NCI-H774 (cell line): ENCODE measurements at places on chromosomes 13 and 19.

DNA sequence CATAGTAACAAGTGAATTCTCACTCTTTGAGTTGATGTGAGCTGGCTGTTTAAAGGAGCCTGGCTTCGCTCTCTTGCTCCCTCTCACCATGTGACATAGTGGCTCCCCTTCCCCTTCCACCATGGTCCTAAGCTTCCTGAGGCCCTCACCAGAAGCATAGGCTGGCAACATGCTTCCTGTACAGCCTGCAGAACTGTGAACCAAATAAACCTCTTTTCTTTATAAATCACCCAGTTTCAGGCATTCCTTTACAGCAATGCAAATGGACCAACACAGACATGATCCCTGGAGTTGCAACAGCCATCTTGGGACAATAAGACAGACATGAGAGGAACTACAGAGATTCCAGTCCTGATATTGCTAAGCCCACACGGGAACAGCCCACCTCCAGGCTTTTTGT is 12.6 kb downstream of the TEAD2 start:
- no peak for DNase-seq

GRCh38 chr13:46963904-46964303 is 67.1 kb upstream of the HTR2A start:
- DNase-seq, result no peak

DNA sequence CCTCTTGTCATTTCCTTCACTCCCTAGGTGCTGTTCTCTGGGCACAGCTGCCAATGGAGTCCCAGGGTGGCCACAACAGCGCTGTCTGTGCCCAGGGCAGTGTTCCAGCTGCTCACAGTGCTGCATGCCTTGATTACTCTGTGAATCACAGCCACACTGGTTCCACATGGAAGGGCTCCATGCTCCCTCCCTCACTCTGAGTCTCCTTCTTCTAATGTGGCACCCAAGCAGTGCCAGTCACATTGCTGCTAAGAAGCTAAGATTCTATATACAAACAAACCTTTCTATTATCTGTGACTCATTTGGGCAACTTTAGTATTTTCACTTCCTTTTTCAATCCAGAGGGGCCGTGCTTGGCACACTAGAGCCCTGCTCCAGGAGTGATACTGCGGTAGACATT is 248.7 kb downstream of the TDRD3 start:
- DNase-seq, result no peak

GRCh38 chr19:51712461-51713081 is 11.2 kb downstream of the HAS1 start:
- DNase-seq, result peak; percentile 21

DNA sequence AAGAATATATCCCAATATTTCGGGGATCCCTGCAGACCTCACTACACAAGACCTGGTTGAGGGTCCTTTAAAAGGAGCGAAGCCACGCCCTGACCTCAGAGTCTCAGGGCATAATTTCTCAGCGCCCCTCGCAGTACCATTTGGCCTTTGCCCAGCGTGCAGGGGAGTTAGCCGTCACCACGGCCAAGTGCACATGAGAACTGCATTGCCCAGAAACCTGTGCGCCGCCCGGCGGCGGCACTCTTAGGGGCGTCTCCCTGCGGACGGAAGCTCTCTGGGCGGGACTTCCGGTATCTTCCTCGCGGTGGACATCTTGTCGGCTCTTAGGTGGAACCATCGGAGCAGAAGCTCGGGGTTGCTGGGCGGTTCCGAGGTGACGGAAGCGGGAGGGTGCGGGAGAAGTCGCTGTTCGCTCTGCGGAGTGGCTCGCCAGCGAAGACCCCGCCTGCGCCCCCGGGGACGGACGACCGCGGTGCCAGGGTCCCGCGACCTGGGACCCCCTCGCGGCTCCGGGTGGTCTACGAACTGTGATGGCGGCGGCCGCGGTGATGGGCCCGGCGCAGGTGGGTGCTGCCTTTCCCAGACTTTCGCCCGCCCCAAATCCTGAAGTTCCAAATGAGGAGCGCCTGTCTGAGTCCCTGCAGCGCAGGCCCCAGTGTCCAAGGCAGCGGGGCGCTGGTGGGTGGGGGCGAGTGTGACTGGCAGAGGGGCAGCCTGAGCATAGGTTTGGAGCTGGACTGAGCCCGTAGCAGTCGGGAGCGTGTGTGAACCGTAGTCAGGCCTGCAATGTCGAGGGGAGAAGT is at the start of gene ZNF134:
Gene ZNF134 (plus strand): TSS at position 302 of the 803 bp plus-strand sequence. CDS start 5,227 bp downstream, outside the sequence.
- peak; percentile 89 for DNase-seq

DNA sequence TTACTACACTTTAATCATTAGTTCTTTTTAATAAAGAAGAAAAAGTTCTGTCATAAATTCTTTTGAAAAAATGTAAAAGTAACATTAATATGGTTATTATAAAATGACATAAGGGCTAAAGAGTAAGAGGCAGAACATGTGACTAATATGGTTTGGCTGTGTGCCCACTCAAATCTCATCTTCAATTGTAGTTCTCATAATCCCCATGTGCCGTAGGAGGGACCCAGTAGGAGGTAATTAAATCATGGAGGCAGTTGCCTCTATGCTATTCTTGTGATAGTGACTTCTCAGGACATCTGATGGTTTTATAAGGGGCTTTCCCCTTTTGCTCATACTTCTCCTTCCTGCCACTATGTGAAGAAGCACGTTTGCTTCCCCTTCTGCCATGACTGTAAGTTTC is 104.5 kb downstream of the UGGT2 start:
- DNase-seq, result no peak

- no peak for DNase-seq
Observed at GRCh38 chr13:63297163-63297562, 1881.5 kb upstream of the PCDH20 start.

DNA sequence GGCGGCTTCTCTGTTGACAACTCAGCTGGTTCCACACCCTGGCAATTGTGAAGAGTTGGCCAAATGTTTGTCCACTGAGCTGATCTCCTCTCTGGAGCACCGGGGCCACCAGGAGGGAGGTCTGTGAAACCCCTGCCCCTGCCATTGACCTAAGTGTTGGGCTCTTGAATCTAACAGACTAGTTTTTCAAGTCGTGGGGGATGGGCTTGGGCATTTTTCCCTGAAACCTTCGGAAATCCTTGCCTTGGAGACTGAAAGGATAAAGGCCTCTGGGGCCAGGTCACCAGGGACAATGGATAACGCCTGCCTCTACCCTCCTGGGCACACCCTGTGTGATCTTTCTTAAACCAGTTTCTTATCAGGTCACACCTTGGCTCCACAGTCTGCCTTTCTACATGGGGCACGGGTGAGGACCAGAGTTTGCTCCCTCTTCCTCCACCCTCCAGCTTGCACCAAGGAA is 881 bp downstream of the GEMIN7 start:
- no peak for DNase-seq

- DNase-seq, result no peak
Observed at GRCh38 chr19:5020368-5020767, 51.5 kb downstream of the KDM4B start.

DNA sequence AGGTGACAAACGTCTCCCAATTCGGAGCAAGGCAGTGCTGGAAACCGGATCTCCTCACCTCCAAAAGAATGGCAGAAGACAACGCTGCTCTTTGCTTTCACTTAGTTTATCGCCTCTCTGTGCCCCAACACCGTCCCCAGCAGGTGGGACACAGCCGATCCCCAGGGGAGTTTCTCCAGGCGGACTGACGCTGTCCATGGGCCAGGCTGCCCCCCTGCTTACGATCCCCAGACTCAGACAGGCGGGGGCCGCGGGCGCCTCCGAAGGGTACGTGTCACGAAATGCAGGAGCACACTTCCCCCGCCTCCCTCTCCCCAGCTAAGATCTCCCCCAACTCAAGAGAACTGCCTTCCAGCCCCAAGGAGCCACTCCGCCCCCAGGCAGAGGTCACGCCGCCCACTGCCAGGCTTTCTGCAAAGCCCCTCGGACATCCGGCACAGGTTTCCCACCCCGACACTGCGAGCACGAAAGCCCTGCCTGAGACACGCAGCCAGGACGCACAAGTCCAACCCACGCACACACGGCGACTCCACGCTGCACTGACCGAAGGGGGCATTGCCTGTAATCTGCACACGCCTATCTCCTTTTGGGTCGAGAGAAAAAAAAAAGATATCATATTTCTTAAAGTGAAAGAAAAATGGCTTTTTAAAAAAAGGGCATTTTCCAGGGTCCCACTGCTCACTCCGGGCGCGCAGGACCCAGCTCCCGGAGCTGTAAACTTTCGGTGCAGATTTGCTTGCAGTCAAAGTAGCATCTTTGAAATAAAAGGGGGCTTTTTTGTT is 2.0 kb downstream of the SPRY2 start:
- DNase-seq, result no peak

DNA sequence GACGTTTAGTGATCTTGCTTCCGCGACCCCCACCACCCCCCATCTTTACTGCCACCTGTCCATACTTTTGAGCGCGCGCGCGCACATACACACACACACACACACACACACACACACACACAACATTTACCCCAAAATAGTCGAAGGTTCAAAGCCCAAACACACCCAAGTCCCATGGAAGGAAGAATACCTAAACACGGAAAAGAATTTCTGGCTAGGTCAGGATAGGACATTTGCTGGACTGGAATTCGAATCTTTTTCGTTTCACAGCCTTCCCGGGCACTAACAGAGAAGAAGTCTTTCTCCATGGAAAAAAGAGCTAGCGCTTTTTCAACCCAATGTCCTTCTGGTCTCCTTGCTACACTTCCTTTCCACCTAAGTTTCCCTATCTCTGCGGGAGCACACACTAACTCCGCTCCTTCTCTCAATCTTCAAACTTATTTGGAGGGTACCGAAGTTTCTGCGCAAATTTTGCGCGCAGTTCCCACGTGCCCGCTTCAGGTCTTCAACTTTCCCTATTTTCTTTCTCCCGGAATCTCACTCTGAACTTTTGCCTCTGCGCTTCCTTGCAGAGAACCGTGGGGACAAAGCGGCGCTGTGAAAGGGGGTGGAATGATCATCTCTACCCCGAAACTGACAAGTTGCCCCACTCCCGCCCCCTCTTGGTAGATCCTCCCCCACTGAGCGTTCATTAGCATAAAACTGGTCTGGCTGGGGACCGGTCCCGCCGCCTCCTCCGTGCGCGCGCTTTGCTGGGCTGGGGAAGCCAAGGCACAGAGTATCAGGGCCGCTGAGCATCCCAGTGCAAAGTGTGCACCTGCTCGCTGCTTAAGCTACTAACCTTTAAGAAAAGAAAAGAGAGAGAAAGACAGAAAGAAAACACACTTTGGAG is 2.7 kb downstream of the DACH1 start:
- peak; percentile 26 for DNase-seq

DNA sequence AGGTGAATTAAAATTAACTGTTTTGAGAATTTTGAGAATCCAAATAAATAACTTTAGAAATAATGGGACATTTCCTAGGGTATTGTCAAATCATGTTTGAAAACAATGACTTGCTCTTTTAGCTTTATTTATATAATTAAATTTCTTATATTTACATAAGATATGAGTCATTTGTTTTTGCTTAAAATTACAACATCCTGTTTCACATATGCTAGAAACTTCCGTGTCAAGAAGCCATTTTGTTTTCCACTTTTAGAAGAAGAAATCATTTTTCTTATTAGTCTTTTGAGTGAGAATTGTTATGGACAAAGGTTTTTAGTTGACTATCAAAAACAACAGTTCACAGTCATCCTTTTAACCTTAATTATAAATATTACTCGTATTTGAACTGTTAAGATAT is 48.2 kb downstream of the DPY19L3 start:
- no peak for DNase-seq

DNA sequence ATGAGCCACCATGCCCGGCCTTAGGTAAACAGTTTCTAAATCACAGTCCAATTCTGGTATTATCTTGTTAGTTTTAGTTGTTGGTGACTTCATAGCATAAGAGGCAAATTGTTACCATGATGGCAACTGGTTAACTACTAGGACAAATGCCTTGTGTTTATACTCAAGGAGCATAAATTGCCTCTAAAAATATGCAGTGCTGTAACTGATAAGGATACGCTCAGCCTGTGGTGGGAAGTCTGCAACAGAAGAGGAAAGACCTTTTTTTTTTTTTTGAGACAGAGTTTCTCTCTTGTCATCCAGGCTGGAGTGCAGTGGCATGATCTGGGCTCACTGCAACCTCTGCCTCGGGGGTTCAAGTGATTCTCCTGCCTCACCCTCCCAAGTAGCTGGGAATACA is 311.9 kb upstream of the ARGLU1 start:
- no peak for DNase-seq

GRCh38 chr13:101554420-101555125 is 102.1 kb downstream of the ITGBL1 start:
- no peak for DNase-seq

DNA sequence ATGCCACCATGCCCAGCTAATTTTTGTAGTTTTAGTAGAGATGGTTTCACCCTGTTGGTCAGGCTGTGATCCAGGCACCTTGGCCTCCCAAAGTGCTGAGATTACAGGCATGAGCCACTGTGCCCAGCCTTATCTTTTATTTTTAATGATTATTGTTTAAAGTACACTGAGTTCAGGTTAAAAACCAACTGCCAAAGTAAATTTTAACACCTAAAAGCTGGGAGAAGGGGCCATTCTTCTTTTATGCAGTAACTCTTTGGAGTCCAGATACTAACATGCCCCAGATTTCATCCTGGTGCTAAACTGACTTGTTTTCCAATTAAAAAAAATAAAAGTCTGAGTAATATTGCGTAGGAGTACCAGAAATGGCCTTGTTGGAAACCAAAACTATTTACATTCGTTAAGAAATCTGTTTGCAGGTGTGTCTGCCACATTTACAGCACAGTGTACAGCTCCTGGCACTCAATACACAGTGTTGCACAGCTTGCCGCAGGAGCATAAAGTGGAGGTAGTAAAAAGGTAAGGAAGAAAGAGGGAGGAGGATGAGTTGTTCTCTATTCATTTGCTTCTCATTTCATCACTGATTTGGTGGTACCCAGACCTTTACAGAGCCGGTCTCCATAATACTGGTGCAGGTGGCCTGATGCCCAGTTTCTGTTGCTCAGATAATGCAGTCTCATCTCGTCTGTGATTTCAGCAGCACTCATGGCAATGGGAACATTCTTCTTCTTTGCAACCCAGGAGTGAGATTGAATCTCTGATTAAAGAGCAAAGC is 108.9 kb downstream of the PCCA start:
- DNase-seq, result no peak

- no peak for DNase-seq
Observed at GRCh38 chr19:29372461-29372860, 153.3 kb upstream of the VSTM2B start.

GRCh38 chr19:16519230-16519687 is 23.0 kb downstream of the CHERP start:
- DNase-seq, result no peak

- no peak for DNase-seq
Observed at GRCh38 chr19:38378866-38379265, 4.5 kb downstream of the PSMD8 start.

DNA sequence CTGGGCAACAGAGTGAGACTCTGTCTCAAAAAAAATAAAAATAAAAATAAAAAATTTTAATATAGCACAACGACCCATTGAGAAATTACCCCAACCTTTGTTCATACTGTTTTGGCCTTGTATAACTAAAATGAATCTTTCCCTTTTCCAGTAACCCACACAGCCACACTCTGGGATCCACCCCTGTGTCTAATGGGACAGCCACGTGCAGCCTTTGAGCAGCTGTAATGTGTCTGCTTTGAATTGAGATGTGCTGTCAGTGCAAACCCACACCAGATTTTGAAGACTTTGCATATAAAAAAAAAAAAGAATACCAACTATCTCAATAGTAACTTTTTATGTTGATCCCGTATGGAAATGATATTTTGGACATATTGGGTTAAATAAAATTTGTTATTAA is 112.7 kb upstream of the UBL3 start:
- no peak for DNase-seq
